ENCODE measurements at places on chromosomes 5 and 9.

DNA sequence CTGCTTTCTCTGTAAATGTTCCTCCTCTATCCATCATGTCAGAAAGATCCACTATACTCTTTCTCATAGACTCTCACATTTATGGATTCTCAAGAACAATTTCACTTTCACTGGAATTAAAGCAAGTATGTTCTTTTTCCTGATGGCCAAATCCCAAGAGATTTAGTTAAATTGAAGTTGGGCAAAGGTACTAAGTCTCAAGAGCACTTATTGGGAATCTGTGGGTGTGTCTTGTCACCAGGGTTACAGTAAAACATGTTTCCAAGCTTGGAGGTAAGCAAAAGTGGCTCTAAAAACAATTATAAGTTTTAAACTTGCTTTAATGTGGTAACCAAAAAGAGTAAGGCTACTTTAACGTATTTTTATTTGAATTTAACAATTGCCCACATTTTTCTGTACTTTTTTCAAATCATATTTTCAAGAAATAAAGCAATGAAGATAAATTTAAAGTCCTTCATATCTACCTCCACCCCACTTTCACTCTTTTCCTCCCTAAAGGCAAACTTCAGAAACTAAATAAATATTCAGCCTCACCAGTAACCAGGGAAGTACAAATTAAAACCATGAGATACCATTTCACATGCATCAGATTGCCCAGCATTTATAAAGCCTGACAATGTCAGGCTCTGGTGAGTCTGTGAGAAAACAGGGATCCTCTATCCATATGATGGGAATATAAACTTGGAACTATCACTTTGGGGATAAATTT is 387.4 kb downstream of the CETN3 start:
- no peak for DNase-seq

DNA sequence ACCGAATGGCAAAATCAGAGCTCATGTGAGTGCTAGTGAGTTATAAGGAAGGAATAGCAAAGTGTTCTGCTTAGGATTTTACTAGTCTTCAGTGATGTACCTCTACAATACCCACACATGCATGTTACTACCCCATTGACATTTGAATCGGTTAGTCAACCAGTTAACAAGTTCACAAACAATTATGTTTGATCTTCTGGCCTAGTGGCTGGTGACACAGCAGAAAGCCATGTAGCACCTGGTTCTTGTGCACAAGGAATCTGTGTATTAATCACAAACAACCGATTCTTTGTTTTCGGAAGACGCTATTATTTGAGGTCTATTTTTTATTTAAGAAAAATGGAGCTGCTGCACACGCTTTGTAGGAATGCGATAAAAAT is 41.9 kb downstream of the NTRK2 start:
- DNase-seq = no peak

DNA sequence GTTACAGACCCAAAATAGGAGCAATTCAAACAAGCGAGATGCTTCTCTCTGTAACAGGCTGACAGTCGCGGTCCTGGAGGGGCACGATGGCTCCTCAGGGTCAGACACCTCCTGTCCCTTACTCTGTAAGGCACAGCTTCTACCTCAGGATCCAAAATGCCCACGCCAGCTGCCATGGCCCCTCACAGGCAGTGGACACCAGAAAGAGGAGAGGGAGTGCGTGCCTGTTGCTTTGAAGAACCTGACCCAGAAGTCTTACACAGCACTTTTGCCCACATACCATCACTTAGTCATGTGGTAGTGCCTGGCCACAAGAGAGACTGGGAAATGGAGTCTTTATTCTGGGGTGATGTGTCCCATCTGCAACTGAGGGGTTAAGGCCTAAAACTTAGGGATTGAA is 11.6 kb upstream of the ABL1 start:
- DNase-seq = no peak

- DNase-seq = no peak
Measured at GRCh38 chr5:77262697-77263096, 52.2 kb downstream of the PDE8B start.

GRCh38 chr9:134068744-134069479 is 1.1 kb upstream of the BRD3 start:
- no peak for DNase-seq
